ENCODE measurements at places on chromosomes 6 and 20.

GRCh38 chr20:63084563-63084927 lies 77.8 kb upstream of the BHLHE23 start:
- no peak for DNase-seq

DNA sequence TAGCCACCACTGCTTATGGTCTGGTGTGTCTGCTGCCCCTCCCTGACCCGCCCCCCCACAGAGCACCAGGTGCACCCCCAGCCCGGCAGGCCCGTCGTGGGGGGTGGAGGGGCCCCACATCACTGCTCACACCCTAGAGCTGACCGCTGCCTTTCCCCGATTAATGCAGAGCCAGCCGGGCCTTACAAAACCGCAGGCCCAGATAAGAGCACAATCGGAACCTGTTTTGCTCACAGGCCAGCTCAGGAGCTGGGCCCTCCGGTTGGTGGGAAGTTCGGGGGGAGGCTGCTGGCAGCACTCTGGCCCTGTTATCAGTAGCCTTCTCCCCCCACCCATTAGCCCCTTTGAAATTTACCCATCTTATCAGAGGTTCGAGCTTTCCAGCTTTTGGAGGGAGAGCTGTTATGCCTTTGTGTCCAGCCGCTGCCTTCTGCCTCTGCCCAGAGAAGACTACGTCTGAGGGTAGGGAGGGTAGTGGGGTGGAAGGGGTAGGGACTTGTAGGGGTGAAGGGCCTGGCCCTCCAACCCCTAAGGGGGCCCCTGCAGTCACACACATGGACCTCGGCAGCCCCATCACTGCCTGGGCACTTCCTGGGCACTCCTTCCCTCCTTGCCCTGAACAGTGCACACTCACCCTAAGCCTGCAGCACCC lies 6.9 kb upstream of the SPDEF start:
- DNase-seq = no peak

DNA sequence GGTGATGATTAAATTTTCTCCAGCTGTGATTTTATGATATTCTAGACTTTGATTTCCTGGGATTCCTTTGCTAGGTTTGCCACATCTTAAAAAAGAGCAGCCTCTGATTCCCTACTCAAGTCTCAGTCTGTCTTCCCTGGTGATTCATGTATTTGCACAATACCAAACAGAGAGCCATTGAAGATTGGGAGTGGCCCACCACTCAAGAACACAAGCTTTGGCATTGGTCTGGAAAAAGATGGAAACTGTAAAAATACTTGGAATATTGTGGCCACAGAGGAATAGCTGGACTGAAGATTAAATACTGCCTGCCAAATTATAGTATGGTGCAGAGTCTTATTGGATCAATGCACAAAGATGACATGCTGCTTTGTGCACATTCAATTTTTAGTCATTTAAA lies 32.9 kb downstream of the PTCHD4 start:
- DNase-seq = no peak

DNA sequence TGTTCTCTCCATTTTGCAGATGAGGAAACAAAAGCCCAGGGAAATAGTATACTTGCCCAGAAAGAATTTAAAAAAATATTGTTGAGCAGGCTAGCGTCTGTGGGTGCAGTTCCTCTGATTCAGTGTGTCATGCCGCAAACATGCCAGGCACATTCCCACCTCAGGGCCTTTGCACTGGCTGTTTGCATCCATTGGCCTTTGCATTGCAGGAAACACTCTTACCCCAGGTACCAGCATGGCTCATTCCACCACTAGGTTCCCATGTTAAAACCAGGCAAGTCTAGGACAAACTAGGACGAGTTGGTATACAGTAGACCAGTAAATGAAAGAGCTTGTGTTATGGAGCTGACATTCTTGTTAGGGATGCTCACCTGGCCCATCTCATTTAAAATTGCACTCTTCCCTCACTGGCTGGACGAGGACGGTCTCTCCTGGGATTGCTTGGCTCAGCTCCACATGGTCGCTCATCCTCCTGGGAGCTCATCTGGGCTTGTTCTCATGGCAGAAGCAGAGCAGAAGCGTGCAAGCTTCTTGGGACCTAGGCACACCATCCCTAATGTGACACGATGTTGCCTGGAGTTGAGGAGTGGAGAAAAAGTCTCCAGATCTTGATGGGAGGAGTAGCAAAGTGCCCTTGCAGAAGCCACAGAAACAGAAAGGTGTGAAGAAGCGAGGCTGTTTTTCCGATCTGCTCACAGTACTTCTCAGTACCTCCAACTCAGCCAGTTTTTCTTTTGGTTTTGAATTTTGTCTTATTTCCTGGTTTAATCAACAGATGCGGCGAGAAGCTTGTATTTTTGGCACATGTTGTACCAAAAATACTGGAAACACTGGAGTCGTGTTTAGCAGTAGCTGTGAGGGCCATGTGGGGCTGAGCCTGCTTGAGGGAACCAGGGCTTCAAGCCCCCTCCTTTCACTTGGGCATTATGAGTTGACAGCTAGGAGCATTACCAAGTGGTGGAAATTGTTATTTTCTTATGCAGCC lies 13.9 kb downstream of the ZNF831 start:
- no peak for DNase-seq

DNA sequence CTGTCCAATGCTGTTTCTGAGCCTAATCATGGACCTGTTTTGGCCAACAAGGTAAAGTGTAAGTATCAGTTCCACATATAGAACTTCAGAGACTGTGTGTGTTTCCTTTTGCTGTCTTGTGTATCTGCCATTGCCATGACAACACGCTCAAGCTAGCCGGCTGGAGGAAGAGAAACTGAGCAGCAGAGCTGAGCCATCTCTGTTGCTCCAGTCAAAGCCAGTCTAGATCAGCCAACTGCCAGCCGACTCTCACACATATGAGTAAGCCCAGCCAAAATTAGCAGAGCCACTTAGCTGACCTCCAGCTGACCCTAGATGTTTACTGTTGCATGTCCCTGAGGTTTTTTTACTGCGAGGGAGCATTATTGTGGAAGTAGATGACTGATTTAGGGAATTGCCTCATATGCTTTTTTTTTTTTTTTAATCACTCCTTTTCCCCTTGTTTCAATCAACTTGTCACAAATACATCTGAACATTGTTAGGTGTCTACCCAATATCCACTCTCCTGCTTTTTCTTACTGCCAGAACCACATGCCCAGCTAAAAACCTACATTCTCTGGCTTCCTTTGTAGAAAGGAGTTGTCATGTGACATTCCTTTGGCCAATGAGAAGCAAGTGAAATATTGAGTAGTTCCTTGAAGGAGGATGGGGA lies 304.3 kb upstream of the SUPT3H start:
- DNase-seq = no peak

DNA sequence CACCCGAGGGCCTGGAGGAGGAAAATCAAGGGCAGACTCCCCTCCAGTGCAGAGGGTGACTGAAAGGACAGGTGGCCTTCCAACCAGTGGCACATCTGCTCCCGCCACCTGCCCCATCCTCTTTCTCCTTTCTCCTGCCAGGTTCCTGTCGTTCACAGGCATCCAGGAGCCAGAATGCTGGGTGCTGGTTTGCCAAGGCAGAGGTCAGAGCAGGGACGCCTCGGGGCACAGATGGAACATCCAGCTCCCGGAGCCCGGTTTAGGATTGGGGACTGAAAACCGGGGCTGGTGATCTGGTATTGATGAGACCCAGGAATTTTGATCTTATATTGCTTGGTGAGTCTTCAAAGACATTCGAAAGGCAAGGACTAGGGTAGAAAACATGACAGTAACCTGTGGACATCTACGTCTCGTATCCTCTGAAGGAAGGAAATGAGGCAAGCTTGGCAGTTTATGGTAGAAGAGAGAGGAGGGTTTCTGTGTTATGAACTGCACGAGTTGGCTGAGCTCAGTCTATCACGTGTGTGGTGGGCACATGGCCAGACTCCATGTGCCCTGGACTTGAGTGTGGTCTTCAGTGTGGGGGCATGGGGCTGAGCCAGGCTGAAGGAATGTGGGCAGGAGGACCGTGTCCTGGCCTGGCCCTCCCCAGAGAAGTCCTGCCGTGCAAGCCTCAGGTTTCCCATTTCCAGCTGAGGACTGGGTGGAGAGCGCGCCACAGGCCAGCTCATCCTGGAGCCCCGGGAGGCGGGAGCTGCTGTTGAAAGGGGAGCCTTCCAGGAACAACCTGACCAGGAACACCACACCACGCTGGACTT lies 74.2 kb downstream of the IRF4 start:
- DNase-seq = no peak

- no peak for DNase-seq
Measured at GRCh38 chr6:73203098-73203497, 22.2 kb downstream of the KHDC1L start.

DNA sequence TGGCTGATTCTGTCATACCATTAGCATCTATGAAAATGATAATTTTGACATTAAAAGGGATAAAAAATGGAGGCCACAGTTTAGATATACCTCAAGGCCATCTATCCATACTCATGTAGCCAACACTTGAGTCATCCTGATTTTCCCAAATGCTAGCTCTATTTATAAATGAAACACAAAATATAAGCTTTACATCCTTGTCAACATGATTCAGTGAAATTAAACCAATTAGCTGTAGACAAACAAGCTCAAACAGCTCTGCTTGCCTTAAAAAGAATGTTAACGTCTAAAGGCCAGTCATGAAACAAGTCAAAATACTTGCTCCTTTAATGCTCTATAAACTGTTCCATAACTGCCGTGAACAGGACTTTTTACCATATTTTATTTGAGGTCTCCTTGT lies 40.3 kb downstream of the ABRACL start:
- no peak for DNase-seq

Data from right kidney (tissue), 9 donors.